ENCODE measurements at places on chromosomes 12 and 14.

DNA sequence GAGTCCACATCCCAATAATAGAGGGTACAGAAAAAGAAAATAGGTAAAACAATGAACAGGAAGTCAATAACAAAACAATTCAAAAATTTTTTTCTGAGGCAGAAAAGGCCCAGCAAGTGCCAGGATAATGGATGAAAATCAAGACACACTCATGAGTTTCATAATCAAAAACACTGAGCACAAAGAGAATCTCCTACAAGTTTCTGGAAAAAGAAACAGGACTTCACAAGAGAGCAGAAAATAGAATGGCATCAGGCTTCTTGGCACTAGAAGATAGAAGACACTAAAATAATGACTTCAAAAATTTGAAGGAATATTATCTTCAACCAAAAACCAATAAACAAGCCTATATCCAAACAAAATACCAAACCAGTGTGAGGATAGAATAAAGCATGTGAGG, 36.8 kb downstream of the DMAC2L start:
- DNase-seq, result no peak

DNA sequence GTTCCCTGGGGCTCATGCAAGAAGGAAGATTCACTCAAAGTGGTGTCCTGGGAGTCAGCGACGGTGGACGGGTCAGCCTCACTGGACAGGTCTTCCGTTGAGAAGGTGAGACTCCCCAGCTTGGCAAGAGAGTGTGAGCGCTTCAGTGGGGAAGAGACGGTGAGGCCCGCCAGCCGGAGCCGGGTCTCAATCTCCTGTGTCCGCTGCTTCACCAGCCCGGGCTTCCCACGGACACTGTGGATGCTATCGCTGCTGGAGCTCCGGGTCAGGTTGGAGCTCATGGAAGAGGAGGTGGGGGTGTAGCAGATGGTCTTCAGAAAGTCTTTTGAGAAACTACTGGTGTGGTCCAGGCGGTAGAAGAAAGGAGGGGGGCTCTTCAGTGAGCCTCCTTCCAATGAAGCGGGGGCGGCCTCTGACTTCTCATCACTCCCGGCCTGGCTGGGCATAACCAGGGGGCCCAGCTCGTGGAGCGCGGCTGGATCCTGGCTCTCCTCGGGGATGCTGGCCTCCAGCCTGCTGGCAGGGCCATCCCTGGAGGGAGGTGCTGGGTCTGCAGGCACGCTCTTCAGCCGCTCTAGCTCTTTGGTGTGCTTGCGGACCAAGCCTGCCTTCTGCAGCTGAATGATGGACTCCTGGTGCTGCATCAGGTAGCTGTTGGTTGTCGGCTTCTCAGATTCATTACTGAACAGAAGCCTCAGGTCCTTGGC, 56.9 kb upstream of the CORO1C start:
- DNase-seq, result no peak

- no peak for DNase-seq
These were observed 183.5 kb upstream of the C14orf180 start for GRCh38 chr14:104395941-104396681.

- DNase-seq, result no peak
These were observed 16.3 kb downstream of the SMCO2 start for GRCh38 chr12:27462851-27463250.

DNA sequence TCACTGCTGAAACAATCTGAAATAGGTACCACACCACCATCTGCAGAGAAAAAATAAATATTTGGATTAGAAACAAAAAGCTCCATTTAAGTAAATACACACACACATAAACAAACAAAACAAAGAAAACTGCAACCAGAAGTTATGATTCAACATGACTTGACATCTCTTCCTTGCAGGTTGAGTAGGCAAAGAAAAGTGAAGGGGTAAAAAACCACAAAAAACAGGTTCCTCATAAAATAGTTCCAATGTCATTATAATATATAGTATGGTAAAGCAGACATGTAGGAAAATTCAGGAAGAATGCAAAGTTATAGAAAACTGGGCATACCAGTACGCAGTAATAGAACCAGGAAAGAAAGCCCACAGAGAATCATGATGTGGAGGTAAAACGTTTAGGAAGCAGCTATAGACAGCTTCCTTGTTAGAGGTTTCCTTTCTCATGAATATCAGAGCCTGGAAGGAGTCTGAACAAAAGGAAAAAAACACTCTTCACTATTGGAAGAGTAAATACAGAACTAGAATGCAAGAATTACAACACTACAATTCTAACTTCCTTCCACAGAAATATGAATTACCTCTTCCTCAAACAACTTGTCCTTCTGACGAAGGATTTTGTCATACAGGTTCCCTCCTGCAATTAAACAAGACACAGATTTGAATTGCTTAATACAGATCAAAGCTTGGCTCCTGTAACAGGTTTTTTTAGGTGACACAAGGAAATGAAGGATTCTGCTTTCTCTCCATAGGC, 6.1 kb downstream of the NEK9 start:
- DNase-seq, result no peak
